Fibroblast of skin of left quadriceps (primary cell): ENCODE measurements at places on chromosomes 6 and 20.

GRCh38 chr20:45318386-45318939, 10.4 kb upstream of the MATN4 start:
- DNase-seq = no peak

DNA sequence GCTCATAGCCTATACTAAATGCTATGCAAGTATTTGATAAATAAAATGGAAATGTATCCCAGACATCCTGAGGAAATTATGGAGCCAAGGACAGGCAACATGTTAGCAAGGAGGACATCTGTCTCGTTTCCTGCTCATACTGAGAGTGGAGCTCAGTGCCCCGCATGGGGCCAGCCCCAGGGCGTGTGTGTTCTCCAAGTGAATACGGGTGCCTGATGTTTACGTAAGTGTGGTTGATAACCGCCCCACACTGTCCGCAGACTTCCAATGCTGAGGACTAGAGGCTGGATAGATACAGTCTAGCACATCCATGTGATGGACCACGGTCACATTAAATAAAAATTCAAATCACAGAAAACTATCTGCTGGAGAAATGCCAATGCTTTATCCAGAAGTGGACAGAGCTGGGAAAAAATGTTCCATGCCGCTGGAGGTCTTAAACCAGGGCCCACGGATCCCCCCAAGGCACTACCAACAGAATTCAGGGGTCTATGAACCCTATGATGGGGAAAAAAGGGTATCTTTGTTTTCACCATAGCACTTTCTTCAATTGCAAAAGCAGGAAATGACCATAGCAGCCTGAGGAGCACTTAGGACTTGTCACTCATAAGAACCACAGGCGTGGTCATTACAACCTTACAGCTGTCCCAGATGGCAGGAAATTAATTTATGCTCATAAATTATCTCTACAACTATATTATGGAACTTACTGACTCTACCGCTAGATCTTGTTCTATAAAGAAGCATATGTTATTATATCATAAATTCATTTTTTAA, 24.9 kb downstream of the TGM2 start:
- no peak for DNase-seq

- DNase-seq = no peak
Measured at GRCh38 chr6:167796192-167796981, 30.3 kb upstream of the AFDN start.

- DNase-seq = no peak
Measured at GRCh38 chr6:157069585-157069984, 253.7 kb downstream of the TMEM242 start.

GRCh38 chr20:39395478-39396291, 433.5 kb downstream of the DHX35 start:
- no peak for DNase-seq

DNA sequence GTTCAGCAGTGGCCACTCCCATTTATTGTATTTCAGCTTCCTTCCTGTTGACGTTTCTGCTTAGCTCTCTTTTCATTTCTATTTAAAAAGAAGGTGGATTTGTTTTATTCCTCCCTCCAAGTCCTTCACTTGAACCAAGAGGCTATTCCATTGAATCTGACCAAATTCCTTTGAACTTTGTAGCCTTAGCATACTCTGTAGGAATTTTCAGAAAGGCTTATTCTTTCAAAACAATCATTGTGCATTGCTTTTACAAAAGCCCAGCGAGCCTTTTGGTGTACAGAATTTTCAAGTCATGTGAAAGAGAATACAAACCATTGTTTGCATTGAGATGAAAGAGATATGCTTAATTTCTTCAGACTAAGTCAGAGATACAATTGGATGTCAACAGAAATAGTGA, 151.0 kb upstream of the INSM1 start:
- DNase-seq = no peak

GRCh38 chr6:116136373-116136772, 10.4 kb upstream of the COL10A1 start:
- DNase-seq = no peak

DNA sequence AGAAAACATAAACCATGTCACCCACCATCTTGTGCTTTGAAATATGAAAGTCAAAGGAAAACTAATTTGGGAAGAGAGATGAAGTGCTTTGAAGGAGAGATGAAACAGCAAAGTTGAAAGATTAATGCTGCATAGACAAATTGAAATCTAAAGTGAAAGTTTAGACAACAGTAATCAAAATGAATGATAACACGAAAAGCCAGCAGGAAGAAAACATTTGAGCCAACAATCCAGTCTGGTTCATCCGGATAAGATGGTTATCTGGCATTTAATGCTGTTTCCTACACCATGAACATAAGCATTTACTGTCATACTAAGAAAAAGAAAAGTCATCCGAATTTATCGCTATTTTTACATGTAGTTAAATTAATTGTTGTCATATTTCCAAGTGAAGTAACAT, 595 bp downstream of the HAO1 start:
- no peak for DNase-seq

DNA sequence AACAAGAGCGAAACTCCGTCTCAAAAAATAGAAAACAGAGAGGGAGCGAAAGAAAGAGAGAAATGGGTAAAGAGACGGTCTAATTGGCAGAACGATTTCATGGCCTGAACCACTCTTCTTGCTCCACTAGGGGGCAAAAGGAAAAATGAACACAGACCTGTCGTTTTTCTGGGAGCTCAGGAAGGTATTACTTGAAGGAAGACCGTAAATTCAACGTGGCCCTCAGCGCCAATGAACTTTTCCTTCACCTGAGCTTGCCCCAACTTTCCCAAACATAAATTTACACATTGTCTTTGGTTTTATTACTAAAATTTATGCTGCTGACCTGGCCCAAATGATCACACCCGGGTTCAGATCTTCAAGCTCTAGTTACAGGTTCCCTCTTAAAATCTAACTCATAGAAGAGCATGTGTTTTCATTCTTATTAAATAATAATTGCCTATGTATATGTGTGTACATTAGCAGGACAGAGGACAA, 67.3 kb downstream of the ATP9A start:
- DNase-seq = no peak

GRCh38 chr6:8225113-8225512, 122.8 kb upstream of the EEF1E1 start:
- DNase-seq = no peak

DNA sequence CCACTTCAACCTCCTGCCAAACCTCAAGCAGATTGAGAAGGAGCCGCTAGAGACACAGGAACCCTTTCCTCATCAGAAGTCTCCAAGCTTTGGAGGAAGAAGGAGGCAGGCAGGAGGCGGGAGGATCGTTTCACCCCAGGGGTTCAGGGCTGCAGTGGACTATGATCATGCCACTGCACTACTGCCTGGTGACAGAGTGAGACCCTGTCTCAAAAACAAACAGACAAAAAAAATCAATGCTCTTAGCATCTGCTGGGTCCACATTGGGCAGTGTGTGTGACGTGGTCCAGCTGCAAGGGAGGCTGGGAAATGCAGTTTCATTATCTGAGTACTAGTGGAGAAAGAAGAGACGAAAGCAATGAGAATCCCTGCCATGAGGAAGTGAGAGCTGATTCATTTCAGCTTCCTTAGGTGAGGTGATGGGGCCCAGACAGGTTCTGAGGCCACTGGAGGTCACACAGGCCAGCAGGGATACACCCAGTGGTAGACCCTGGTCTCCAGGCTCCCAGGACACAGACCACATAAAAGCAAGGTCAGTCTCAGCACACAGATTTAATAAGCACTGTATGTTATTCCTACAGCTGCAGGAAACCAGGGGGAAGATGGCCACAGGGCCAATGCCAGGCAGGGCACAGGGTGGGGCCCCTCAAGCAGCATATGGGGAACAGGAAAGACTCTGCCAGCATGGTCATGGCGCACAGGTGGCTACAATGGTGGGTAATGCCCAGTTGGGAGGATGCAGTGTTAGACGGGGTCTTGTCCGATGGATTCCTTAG, 4.3 kb downstream of the GFRA4 start:
- DNase-seq = no peak
